CD4-positive, alpha-beta T cell treated with Interleukin-10 for 1 hour (primary cell): ENCODE measurements at places on chromosomes 7 and 10.

DNA sequence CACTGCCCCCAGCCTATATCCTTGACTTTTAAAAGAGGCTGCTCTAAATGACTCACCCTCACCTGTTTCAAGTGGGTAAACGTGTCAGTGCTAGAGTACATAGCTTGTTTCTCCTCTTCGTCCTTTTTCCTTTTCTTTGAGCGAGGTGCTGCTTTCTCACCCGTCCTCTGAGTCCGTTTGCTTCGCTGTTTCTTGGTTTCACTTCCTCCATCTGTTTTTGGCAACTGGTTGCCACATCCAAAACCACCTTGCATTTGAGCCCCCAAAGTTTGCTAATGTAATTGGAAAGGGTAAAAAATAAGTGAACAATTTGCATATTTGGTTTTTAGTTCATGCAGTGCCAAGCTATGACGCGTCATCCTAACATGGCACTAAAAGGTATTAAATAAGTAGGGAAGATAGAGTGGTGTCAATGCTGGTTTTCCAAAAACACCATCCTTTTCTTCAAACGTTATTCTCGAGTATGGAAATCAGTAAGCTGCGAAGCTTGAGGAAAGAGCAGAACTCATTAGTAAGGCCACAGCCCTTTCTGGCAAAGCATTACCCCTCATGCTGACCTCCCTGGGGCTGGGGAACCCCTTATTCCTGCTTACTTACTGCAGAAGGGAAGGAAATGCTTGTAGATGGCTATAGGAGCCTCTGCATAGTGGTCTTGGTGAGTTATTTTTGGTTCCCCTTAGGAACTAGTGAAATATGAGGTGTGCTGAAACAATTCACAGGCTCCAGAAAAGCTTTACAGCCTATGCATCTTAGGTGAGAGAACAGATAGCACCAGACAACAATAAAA is 133.5 kb downstream of the GALNT11 start:
- DNase-seq, result no peak

DNA sequence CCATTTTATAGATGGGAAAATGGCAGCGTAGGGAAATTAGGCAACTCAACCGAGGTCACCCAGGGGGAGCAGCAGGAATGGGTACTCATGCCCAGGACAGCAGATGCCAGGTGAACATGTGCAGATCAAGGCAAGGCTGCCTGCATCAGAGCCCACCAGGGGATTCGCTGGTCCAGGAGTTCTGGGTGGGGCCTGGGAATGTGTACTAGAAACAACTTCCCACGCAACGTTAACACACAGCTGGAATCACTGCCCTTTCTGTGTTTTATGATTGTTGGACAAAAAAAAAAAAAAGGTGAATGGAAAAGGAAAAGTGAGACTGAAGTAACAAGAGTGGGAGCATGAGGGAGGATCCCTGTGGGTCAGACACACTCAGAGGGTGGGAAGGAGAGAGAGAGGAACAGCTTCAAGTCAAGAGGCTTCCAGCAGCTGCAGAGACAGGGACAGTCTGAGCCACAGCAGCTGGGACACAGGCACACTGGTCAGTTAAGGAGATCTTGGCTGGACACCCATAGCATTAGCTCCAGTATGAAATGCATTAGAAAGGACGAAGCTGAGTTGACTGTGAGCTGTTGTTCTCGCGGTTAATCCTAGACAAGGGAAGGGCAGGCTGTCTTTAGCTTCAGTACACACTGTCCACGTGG is 187.9 kb upstream of the INHBA start:
- DNase-seq, result no peak

DNA sequence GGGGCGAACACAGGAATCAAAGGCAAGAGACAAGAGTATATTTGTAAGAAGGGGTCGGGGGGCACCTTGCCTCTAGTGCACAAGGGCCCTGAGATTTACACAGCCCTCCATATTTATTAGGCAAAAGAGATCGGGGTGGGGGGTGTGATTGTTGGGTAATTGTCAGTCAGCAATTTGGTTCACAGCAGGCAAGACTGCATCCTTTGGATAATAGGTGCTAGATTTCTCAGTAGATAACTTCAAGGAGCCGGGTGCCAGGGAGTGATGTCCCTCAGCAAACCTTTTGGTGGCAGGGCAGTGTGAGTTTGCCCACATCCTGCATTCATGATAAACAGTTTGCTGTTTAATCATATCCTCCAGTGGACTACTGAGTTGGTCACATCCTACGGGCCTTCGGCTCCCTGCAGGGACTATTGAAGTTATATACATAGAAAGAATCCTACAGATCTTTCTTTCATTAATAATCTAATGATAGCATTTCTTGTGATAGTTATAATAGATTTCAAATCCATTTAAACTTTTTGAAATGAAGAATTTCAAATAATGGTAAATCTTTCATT is 178.5 kb downstream of the GNAI1 start:
- DNase-seq, result no peak

GRCh38 chr7:146116521-146117222 is at the start of gene CNTNAP2:
Gene CNTNAP2, plus strand, starts transcription at chr7:146116801. Its CDS starts 76 bp downstream, at chr7:146116877.
- DNase-seq, result no peak

DNA sequence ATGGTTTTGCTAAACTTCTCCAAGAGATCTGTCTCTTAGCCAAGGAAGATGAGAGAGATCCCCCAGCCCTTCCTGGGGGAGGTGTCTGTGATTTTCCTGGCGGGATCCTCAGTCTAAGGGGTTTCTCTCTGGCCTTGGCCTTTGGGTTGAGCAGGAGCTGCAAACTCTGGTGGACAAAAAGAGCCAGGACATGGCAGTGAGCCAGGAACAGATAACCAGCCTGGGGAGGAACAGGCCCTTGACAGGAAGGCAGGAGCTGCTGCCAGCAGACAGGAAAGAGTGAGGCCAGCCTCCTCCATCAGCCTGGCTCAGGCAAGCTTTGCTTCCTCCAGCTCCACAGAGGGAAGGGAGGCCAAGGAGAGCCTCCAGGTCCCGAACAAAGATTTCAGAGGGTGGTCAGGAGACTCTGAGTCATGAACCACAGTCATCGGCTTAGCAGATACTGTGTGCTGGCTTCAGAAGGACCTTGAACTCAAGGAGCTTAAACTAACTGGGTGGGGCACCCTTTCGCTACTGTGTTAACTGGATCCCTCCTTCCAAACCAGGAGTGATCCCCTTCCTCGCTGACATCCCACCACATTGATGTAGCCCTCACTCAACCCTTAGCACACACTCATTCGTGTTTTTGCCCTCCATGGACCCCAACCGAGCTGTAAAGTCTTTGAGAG is 34.7 kb downstream of the DDIT4 start:
- DNase-seq, result no peak

- no peak for DNase-seq
These were observed 155.3 kb upstream of the FRMD4A start for GRCh38 chr10:14485986-14486385.

- no peak for DNase-seq
These were observed 123.4 kb downstream of the ATE1 start for GRCh38 chr10:121804460-121804859.

GRCh38 chr10:52106899-52107298 is 207.2 kb upstream of the DKK1 start:
- no peak for DNase-seq

DNA sequence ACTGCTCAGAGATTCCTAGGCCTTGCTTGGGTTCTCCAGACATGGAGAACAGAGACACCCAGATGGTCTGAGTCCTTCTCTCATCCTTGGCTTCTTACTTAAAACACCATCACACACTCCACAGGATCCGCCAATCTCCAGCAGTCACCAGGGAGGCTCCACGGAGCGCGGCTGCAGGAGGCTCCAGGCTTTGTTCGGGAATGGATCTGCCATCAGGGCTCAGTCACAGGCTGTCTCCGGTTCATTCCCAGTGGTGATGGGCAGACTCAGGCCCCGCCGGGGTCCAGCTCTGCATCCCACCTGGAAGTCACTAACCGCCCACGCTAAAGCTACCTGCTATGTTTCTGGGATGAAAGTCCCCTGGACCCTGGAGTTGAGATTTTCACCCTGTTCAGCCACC is 312.9 kb downstream of the TCERG1L start:
- no peak for DNase-seq

DNA sequence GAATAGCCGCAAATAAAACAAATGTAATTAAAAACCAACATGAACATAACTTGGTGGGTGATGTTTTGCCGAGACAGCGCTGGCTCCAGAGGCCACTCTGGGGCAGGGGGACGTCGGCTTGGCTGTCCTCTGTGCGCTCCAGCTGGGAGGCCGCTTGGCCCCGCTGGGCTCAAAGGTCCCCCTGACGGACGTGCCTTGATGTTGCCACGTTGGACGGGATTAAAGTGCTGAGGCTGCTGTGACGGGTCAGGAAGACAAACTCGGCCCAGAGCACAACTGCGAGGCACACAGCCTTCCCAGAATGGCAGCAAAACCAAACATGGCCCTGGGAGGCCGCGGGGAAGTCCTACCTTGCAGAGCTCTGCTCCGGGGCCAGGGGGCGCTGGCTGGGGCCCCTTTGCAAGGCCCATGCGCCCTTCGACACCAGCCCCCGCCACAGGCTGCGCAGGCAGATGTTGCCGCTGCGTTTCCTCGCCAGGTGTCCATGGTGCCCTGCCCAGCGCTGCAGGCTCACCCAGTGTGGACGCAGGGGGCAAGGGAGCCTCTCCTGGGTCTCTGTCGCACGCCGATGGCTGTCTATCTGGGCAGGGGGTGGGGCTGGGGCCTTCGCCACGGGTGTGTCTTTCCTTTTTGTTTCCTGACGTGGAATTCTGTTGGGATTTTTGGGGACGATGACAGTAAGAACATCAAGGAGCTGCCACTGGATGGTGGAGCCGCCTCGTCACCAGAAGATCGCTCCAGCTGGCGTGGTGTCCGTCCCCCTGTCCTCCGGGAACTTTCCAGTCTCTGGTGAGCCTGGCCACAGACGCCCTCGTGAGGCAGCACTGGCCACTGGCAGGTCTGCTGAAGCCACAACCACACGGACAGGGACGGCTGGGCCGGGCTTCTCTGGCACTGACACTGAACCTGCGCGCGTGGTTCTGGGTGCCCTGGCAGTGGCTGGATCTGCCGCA is 99.6 kb upstream of the DIP2C start:
- DNase-seq, result no peak

GRCh38 chr7:25626451-25627131 is 398.3 kb upstream of the NPVF start:
- no peak for DNase-seq

DNA sequence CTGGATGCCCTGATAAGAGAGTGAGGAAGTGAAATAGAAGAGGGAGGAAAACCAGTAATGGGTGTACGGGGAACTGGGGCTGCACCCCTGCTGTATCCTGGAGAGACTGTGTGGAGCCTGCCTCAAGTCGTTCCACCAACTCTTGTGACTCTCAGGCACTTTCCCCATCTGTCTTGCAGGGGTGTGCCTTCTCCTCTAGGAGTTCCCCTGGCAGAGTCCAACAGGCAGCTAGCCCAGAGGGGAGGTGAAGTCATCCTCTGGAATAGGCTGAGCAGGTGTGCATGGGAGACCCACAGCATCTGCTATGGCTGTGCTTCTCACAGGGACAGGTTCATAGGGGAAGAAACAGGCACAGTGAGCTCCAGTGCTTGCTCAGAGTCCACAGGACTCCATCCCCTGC is 46.8 kb downstream of the WIPF3 start:
- DNase-seq, result no peak

GRCh38 chr10:114545071-114545470 is 113.0 kb downstream of the ABLIM1 start:
- no peak for DNase-seq

DNA sequence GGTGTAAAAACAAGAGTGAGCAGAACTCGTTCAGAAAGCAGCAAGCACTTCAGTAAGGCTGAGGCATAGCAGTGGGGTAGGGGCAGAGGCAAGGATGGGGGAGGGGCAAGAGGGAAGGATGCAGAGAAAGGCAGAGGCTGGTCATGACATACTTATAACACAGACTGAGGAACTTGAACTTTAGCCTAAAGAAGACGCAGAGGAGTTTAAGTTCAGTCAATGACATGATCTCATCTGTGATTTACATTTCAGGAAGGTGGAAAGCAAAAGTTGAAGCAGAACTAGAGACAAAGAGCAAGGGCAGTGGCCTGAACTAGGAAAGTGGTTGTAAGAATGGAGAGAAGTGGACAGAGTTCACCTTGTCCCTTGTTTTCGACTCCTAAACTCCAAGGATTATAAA is 15.8 kb downstream of the MACC1 start:
- no peak for DNase-seq

GRCh38 chr7:49812534-49812933 is 39.1 kb downstream of the VWC2 start:
- DNase-seq, result no peak

- DNase-seq, result no peak
These were observed 9.4 kb downstream of the TMEM273 start for GRCh38 chr10:49178489-49179471.

GRCh38 chr7:79090543-79090942 is 362.9 kb downstream of the MAGI2 start:
- no peak for DNase-seq

DNA sequence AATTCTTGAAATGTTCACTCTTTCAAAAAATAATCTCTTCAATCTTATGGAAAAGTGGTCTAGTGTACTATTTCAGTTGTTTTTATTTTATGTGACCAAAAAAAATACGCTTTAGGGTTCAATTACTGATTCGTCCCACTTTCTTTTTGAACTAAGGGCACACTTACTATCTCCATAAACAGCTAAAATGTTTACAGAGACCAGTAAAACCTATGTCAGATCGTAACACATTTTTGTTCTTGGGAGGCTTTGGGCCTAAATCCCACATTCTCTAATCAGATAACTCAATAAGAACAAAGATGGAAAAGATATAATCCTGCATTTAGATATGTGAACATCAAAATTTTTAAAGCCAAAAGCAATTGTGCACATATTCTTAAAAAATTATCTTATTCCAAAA is 29.8 kb upstream of the EPC1 start:
- no peak for DNase-seq

DNA sequence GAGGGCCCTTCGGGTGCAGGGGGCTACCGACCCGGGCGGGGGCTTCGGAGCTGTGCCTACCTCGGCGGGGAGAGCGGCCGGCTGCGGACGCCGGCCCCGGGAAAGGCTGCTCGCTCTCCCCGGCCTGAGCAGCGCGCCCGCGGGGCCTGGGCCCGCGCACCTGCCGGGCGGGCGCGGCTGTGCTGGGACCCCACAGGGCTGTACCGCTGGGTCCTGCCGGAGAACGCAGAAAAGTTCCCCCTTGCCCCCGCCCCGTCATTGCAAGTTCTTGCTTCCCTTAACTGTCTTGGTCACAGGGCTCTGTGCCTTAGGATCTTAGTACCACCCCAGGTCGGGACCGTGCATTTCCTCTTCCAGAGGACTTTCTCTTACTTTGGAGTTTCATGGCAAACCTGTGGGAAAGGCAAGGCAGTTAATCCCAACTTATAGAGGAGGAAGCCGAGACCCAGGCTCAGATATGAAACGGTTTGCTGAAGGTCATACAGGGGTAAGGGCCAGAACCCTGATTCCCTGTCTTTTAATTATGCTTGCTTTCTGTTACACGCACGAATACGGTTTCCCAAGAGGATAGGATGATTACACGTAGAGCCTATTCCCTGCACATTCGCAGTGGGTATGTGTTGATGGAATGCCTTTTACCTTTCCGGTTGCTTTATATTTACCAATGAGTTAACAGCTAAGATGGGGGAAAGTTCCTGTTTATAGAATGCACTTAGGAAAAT is 652 bp downstream of the PCGF5 start:
- peak; percentile 21 for DNase-seq
